ENCODE measurements at places on chromosomes 6 and 20. TPM values are rescaled to one million over a fixed set of nuclear protein-coding genes. Genes with fewer than 3 reads are reported as not detected.

- DNase-seq = no peak
Measured at GRCh38 chr6:89217299-89217910, at the start of gene GABRR1. Gene GABRR1 (minus strand): TSS chr6:89217358. CDS start chr6:89217322, 36 bp downstream.

DNA sequence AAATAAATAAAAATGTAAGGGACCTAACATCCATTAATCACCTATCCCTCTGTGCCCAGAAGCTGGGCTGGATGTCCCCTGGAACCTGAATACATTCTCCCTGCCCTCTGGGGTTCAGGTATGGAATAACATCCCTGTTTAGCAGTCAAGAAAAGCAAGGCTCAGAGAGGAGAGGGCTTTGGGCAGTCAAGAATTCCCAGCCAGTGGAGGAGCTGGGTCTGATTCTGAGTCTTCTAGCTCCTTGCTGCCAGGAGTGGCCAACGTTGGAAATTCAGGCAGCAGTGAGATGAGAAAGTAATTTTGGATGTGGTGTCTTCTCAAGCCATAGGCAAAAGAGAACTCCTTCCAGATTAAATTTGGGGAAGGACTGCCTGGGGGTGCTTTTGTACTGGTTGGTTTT lies 42.6 kb upstream of the ZNFX1 start:
- DNase-seq = no peak

- no peak for DNase-seq
Measured at GRCh38 chr6:13695252-13695651, 16.4 kb downstream of the RANBP9 start.

- DNase-seq = no peak
Measured at GRCh38 chr6:47457370-47457769, 20.2 kb upstream of the CD2AP start.

DNA sequence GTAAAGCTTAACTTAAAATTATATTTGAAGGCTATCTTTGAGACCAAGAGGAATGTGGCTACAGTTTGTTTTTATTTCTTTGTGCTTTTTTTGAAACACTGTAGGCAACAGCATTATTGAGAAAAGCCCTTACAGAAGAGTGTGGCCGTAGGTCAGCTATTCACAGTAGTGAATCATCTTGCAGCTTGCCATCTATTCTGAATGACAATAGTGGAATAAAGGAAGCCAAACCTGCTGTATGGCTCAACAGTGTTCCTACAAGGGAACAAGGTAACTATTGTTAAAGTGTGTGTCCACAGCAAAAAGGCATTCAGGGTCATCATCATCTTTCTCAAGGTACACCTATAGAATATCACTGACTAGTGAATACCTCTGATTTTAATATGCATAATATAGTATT lies 88.5 kb downstream of the KIZ start:
- no peak for DNase-seq

DNA sequence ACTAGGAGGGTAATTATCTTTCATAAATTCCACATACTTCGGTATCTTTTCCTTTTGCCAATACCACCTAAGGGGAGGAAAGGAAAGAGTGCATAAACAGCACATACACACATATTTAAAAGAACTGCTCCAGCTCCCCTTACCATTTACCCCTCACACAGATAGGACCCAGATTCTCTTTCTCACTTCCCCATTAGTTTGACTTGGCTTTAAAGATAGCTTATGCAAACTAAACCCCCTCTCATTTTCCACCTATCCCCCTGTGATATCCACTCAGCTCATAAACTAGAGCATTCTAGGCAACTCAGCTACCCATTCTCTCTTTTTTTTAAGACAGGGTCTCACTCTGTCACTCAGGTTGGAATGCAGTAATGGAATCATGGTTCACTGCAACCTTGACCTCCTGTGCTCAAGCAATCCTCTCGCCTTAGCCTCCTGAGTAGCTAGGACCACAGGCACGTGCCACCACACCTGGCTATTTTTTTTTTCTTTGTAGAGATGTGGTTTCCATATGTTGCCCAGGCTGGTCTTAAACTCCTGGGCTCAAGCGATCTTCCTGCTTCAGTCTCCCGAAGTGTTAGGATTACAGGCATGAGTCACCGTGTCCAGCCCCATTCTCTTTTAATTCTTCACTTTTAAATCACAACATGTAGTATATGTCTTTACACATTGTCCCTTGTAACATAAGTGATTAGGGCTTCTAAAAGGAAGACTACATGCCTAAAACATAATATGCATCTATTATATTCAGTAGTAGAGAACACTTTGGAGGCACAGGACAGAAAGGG lies 4.0 kb downstream of the FUCA2 start:
- no peak for DNase-seq

DNA sequence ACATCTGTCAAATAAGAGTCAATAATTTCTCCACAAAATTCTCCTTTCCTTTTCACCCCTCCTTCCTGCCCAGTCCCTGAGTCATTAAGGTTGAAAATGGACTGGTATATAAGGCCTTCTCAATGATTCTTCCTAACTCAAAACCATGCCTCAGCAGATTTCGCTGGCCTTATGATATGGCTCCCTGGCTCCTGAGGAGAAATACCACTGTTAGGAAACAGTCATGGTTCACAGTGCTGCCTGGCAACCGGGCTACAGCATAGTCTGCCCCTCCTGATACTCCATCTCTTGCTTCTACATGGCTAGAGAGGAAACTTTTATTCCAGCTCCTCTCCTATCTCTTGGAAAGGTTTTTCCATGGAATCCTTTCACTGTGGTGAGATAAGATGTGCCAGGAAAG lies 4.7 kb downstream of the UBE2J1 start:
- peak; percentile 21 for DNase-seq

Gene SLC35D3
- polyA plus RNA-seq = 0.49 TPM

- no peak for DNase-seq
Measured at GRCh38 chr20:59585714-59586409, 18.5 kb upstream of the PHACTR3 start.

GRCh38 chr6:117603821-117604220 lies 1.5 kb upstream of the GOPC start:
- peak; percentile 22 for DNase-seq

DNA sequence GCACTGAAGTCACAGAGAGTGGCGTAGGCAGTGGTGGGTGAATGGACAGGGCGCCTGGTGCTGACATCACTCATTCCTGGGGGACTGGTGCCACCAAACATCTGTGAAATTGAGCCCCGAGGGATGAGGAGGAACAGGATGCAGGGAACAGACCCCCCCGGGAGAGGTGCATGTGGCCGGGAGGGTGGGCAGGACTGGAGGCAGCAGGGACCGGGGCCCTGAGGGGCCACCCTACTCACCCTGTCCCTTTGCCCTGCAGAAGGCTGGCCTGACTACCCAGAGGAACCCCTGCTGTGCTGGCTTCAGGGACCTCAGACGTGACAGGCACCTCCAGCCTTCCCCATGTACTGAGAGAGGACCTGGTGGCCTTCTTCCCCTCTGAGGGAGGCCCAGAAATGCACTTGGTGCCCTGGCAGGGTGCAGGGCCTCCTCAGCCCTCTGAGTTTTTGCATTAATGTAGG lies 25.1 kb downstream of the SYNDIG1 start:
- no peak for DNase-seq

GRCh38 chr6:28816339-28816908 lies 107.4 kb downstream of the TRIM27 start:
- no peak for DNase-seq

DNA sequence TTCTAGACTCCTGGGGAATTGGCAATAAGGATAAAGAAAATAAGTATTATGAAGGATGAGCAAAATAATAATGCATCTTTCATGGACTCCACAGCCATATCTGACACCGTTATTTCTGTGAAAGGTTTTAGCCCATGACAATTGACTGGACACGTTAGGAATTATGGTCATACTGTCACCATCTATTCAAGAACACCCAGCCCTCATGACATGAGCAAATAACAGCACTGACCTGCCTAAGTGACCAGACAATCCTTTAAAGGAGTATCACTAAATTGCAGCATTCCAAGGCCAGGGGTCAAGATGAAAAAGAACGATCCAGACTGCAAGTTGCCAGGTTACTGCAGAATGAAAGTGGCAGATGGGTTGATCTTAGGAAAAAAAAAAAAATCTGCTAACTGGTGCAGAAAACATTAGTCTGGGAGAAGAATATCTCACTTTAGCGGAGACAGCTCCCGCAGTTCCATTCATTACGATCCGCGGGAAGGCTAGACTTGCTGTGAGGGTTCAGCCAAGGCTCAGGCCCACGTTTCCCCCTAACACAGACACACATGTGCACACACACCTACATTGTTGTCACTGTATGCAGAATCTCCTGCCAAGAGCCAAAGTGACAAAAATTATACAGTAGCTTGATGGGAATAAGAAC lies 237.7 kb upstream of the AGPAT4 start:
- no peak for DNase-seq

DNA sequence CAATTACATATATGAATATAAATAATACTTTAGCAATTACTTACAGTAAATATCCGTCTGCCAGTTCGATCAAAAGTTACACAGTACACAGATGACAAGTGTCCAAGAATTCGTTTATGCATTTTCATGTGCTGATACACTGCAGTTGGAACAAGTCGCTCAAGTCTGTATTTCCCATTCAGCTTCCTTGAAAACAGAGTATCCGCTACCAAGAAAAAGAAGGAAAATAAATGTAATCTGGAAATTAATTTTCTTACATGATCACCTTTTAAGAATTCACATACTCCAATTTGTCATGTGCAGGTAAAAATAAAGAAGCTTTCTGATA lies 35.3 kb downstream of the PHIP start:
- DNase-seq = no peak

- DNase-seq = no peak
Measured at GRCh38 chr20:1360094-1360846, 31.3 kb upstream of the SDCBP2 start.

DNA sequence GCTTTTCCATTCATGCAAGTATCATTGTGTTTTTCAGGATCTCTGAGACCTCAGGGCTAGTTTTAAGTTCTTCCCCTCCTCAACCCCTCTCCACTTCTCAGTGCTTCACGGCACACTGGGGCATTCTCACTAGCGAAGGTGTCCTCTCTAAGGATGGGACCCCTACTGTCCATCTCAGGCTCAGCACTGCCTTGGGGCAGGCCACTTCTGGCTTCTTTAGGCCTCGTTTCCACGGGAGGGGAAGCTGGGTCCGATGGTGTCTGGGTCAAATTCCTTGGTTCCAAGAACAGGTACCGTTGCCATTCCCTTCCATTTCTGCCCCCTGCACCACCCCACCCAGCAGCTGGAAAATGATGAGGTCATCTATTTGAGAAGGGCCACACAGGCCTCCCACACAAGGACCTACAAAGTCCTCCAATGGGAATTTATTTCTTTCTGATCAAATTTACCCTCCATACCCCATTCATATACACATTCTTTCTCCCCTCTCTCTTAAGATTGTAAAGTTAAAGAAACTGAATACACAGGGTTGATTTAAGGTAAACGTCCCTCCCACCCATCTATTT lies 17.2 kb downstream of the GNAS start:
- DNase-seq = no peak

- DNase-seq = no peak
Measured at GRCh38 chr6:143141442-143141841, 80.8 kb downstream of the AIG1 start.

Gene MAS1
- 0.01 TPM for polyA plus RNA-seq

GRCh38 chr6:64281167-64281566 lies 645.6 kb downstream of the PHF3 start:
- no peak for DNase-seq

DNA sequence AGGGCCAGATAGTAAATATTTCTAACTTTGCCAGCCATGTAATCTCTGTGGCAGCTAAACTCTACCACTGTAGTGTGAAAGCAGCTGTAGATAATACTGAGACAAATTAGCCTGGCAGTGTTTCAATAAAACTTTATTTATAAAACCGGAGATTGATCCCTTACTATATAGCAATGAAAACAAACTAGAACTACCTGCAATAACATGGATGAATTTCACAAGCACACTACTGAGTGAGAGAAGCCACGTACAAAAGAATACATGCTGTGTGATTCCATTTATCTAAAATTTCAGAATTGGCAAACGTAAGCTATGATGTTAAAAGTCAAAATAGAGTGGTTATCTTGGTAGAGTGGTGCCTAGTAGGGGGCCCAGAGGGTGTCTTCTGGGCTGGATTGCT lies 198.7 kb upstream of the SGK1 start:
- no peak for DNase-seq

DNA sequence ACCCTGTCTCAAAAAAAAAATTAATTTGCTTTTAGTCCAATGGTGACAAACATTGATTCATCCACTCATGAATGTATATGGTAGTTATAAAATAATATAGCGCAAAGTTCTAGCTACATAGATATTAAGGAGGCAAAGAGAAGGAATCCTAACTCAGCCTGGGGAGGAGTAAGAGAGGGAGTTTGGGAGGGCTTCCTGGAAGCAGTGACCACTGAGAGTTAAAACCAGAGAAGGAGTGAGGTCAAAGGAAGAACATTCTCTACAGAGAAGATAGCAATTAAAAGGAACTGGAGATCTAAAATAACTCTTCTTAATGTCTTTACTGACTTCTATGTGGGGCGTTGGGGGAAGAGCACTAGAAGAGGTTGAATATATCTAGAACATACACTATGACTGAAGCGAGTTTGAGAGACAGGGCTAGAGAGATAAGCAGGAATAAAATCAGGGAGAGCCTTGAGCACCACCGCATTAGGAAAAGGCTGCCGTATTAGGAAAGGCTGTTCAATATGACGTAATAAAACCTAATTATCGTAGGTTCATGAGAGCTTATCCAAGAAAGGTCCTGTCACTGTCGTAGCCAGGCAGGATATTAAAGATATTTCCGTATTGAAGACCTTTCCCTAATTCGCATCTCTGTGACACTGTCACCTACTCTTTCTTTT lies 81.8 kb upstream of the CNKSR3 start:
- no peak for DNase-seq

DNA sequence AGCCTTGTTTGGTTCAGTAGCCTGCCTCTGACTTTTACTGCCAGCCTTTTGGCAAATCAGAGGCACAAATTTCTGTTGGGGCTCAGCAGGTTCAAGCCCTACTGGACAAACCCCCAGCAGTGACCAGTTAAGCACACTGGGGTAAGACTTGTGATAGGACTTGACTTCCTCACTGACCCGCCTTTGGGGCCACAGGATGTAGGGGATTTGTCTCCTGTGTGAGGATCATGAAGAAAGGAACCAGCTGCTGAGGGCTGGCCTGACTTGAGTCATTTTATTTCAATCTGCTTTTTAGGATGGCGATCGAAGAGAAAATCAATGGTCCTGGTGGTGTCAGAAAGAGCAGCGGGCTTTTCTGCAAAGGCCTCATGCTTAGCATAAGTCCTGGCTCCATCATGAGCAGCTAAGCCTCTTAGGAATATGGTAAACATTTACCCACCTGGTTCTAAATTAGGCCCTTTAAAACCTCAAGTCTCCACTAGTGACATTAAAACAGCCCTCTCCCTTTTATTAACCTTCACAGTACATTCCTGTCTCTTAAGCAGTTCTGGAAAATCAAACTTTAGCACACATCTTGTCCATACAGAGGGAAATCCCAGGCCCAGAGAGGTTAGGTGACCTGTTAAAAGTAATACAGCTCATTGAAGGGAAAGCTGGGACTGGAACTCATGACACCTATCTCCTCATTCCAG lies 16.6 kb downstream of the CHMP4B start:
- DNase-seq = no peak

All from large intestine (tissue), 12 donors.